ENCODE measurements at places on chromosomes 6 and 20.

DNA sequence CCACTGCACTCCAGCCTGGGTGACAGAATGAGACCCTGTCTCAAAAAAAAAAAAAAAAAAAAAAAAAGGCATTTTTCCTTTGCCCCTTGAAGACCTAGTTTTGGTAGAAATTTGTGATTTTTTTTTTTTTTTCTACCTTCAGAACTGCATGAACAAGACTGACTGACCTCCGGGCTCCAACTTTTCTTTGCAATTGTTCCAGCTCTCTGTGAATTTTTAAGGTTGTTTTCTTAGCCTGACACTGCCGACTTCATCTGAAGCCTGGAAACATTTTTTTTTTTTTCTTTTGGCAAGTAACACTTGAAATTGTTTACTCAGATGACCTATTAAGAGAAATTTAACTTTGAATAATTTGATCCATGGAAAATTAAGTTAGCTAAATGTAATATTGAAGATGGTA is 73.0 kb downstream of the SLC24A3 start:
- no peak for DNase-seq

DNA sequence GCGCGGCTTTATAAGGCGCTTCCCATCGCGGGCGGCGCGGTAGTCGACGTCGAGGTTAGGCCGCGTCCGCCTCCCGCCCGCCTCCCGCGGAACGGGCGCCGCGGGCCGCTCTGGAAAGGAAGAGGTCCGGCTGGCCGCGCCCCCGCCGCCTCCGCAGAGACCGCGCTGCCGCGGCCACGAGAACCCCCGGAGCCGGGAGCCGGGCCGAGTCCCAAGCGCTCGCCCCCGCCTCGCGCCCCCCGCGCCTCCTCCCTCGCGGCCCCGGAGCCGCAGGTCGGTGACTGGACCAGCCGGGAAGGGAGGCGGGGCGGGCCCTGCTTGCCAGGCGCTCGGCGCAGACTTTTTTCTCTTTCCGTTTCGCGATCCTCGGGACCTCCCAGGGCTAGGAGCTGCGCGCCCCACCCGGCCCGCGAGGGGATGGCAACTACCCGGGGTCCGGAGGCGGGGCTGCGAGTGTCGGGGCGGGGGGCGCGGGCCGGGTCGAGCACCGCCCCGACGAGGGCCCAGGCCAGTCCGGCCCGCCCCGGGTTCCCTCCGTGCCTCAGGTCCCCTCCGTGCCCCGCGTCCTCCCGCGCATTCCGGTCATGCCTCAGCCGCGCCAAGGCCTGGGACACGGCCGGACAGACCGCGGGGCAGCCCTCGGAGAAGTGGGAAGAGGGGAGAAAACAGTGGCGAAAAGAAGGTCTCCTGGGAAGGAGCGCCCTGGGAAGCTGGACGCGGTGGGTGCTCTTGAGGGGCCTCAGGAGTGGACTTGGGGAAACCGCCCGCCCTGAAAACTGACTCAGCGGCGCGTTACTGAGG is 417 bp upstream of the PXDC1 start:
- peak; percentile 75 for DNase-seq

DNA sequence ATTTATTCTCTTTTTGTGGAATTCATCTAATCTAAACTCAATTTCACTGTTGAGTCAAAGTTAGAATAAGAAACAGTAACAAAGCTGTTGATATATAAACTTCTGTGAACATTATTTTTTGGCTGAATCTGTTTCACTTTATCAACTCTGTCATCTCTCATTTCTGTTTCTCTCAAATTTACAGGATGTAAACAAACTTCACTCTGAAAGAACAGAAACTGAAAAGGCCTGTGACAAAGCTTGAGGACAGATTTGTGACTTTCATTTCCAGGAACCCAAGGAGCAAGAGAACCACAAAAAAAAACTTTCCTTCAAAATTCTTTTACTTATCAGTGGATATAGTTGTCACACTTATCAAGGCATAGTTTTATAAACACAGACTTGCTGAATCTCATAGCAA is 447.9 kb upstream of the OPRM1 start:
- no peak for DNase-seq

DNA sequence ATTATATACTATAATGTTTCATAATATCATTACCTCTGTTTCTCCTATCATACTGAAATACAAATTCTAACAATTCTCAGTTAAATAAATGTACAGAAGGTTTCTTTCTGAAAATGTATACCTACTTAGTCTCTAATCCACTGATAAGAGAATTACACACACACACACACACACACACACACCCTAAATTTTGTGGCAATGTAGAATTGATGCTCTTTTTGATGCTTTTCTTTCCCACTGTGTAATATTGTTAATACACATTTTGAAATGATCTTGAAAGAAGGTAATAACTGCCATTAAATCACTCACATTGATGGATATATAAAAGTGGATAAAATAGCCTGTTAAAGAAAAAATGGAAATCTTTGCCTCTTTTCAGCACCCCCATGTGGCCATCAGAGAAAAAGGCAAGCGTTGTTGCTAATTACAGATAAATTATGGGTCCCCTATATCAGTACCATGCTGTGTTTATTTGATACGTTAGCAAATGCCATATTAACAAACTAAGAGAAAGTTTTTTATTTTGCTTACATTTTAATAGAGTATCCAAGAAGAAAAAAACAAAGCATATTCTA is 76.6 kb upstream of the VGLL2 start:
- DNase-seq = no peak

- no peak for DNase-seq
These were observed 61.1 kb upstream of the MARCKS start for GRCh38 chr6:113796038-113796437.

DNA sequence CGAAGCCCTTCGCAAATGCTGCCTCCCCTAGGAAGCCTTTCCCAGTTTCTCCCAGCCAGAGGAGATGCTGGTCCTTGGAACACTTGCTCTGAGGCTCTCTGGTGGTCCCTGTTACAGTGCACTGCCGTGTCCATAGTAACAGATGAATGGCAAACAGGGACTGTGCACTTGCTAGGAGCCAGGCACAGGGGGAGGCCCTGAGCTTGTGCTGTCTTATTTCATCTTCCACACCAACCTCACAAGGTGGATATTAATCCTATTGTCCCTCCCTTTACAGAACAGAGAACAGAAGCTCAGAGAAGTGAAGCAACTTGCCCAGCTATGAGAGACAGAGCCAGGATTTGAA is 19.0 kb downstream of the SRC start:
- DNase-seq = no peak

DNA sequence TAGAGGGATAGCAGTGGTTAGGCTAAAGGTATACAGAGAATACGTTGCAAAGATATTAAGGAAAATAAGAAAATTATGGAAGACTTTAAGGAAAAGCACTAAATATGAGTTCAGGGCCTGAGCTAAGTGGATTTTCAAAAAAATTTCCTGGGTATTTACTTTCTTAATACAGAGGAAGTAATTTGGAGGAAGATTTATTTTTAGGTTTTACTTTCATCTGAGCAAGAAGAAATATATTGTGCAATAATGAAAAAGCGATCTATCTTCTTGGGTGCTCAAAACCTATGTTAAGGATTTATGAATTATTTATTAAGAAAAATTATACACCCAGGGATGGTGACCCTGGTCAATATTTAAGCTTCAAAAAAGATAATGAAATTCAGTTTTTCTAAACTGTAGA is 224.7 kb downstream of the PLCB1 start:
- no peak for DNase-seq

GRCh38 chr6:87902383-87902782 is 145.3 kb upstream of the SPACA1 start:
- no peak for DNase-seq

- DNase-seq = no peak
These were observed 15.3 kb upstream of the MMP9 start for GRCh38 chr20:45993197-45993951.
